ENCODE measurements at places on chromosomes 16 and 17.

- no peak for DNase-seq
These were observed 45.7 kb downstream of the FZD2 start for GRCh38 chr17:44602970-44603369.

DNA sequence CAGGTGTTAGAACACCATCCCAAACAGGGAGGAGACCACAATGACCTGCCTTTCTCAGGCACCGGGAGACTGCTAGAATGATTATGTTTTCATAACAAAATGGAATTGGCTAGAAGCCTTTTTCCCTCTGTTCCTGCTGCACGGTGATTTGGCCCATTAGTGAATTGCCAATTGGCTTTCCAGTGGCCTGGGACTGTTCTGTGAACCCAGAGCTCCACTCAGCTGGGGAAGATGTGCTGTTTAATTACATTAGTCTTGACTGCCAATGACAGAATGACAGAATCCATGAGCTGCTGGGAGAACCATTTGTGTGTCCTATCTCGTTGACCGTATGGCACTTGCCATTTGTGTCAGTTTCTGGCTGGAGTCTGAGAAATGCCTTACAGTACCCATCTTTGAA is 242.9 kb downstream of the CDH11 start:
- DNase-seq, result no peak

GRCh38 chr17:18257268-18257981 is 1.1 kb downstream of the FLII start:
- DNase-seq, result peak; percentile 18

DNA sequence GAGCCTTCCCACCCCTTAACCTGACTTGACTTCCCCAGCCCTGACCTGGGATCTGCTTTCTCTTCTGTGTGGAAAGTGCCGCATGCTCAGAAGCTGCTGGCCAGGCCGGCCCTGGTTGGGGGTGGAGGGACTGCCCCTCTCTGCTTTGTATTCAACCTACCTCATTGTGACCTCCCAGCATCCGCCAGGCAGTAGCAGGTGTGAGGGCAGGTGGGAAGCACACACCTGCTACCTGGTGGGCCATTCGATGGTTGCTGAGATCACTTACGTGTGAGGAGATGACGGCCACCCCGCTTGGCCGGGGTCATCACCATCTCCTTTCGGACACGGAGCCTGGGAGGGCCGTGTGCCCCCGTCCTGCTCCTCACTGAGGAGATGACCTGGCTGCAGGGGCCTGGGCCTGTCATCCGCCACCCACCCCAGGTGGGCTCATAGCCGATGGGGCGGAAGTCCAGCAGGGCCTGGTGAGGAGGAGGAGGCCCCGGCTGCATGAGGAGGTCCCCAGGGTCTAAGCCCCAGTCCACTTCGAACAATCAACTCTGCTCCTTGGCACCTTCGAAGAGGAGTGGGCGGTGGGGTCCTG is 7.1 kb downstream of the CPNE7 start:
- DNase-seq, result no peak

DNA sequence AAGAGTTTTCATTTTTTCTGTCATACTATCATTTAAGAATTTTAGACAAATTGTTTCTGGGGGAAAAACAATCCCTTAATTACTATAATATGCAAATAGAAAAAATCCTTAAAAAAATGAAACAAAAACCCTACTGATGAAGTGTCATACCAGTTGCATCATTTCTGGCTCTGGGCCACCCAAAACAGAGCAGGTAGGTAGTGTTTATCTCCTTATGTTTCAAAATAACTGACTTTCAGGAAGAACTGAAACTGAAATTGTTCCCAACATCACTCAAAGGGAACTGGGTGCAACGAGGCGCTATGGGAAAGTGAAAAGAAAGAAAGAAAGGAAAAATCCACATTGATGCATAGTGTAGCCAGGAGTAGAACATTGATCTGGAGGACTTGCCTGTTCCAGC is 653.1 kb upstream of the SOX9 start:
- no peak for DNase-seq

- peak; percentile 91 for DNase-seq
These were observed 945 bp downstream of the SGSH start for GRCh38 chr17:80219013-80219762.

DNA sequence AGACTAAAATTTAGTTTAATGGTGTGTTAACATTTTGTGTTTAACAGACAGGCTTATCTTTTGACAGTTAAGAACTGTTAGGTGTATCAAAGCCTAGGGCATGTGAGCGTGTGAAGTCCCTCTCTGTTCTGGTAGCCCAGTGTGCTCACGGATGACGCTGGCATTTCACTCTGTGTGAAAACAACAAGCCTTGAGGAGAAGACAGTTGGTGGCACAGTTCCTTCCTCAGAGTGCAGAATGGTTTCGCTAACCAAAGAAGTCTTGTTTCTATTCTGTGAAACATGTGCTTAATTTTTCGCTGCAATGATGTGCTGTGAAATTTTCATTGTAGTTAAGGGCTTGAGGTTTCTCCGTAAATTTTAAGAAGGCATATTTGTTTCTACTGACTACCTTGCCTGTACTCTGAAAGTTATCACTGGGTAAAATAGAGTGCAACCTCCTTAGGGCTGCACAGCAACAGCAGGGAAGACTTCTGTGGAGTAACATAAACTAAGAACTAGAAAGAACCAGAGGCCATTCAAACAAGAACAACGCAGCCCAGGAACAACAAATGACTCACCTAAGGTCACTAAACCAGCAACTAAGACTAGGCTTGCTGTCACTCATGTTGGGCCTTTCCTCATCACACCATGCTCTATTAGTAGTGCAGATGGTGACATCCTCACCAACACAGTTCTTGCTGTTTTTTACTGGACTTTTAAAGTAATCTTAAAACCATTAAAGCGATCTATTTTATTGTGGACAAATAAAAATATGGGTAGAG is 33.4 kb downstream of the BRD7 start:
- peak; percentile 40 for DNase-seq

- DNase-seq, result peak; percentile 78
These were observed 718 bp downstream of the ATP2A3 start for GRCh38 chr17:3963237-3964201.

DNA sequence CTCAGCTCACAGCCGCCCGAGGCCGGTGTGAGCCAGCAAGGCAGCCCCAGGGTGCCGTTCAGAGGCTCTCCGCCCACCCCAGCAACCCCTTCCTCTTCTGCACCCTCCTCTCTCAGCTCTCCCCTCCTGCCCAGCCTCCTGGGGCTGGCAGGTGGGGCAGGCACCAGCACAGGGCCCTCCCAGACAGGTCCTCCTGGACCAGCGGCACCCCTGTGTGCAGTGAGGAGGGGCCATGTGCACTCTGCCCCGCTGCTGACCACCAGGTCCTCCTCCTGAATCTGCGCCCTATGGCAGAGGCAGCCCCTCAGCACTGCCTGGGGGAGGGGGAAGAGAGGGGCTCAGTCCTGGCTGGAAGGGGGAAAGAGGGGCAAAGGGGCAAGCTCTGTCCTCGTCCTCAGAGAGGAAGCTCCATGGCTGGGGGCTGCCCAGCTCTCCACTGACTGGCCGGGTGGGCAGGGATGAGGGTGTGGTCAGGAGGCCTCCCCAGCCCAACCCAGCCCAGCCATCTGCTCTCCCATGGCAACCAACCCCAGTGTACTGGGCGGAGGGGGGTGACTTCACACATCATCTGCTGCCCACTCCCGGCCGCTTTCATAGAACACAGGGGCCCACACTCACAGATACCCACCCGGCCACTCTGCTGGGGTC is 5.4 kb upstream of the BCAR1 start:
- DNase-seq, result no peak

GRCh38 chr17:75086496-75087181 is 1.1 kb upstream of the SLC16A5 start:
- DNase-seq, result no peak

DNA sequence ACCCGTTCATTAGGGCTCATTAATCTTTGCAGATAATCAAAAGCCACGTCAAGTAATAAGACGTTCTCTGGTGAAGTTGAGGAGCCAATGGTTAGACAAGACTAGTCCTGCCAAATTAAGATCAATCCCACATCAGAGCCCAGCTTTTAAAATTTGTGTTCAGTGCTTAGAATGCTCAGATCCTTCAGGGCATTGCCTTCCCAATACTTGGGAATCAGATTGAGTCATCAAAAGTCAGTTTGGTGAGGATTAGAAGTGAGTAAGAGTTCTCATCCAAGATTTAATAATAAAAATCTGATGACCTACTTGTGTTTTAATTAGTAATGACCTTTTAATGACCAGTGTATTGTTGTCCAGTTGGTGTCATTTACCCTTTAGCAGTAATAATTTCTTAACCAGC is 19.8 kb downstream of the MAP2K4 start:
- no peak for DNase-seq

DNA sequence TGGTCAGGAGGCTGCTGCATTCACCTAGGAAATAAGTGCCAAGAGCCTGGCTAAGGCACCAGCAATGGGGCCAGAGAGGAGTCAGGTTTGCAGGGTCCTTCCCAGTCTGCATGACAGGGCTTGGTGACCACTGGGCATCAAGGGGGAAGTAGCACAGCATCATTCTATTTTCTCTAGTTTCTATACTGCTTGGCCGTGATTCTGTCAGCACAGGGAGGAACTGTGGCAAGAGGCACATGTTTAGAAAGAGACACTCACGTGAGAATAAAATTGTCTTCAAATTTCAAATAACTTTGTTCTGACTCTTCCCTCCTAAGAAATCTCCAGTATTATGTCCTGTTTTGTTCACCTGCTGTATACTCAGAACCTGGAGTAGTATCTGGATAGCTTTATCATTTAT is 37.8 kb downstream of the ERN1 start:
- DNase-seq, result no peak

GRCh38 chr17:20092261-20092867 is 83.2 kb downstream of the SPECC1 start:
- no peak for DNase-seq

DNA sequence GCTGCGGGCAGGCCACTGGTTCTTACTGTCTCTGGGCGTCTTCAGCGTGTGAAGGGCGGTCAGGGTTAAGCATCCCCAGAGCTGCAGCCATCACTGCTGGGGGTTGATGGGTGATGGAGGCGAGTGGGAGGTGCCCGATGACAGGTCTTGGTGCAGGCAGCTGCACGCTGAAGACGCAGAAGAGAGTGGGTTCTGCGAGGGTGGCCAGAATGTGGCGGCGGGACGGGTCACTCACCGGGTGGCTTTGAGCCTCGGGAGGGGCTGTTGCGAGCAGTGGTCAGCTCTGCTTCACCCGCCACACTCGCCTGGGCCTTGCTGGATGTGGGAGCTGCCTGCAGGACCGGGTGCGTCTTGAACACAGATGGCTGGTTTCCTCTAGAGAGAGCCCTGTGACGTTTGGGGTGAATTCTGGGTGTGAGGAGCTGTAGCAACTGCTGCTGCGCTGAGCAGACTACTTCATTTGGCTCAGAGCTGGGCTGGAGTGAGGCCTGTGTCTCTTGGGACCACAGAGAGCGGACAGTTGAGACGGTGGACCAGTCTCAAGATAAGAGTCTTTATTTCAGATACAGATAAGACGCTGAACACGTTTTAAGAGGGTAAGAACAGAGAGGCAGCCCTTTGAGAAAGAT is 44.6 kb upstream of the ZNF750 start:
- no peak for DNase-seq

DNA sequence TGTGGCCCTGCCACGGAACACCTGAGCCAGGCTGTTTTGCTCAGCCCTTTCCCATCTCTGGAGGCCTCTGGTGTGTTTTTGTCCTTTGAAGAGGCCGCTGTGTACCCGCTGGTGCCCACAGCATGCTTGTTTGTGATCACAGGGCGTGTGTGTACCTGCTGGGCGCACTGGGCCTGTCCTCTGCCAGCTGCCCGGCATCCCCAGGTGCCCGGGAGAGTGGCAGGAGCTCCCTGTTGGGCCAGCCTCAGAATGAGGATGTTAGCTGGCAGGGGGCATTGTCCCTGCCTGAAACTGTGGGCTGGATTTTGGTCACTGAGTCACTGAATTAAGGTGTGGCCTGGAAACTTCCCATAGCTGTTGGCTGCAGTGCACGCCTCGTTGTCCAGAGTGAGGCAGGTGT is 31.1 kb downstream of the BAIAP2 start:
- no peak for DNase-seq

DNA sequence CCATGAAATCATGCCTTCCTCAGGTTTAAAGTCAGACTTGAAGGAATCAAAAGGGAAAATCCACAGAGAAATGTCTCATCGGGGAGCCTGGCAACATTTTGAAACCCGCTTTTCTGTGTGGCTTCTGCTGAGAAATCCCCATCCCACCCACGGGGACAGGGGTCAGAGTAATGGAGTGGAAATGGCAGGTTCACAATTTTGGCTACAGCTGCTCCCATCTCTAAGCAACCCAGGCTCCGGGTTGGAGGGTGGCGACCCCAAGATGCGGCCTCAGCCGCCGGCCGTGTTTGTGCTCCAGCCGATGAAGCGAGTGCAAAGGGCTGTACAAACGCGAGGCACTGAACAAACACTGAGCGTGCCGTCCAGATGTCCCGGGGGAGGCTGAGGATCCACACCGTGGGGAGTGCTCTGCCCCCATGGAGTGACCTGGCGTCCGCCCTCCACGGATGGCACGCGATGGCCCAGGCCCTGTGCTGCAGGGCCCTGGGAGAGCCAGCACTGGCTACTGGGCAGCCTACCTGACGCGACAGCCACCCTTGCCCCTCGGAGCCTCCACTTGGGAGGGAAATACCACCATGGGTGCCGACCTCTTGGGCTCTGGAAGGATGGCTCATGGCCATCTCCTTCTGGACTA is 22.2 kb downstream of the SLC43A2 start:
- no peak for DNase-seq

- DNase-seq, result no peak
These were observed 2.8 kb downstream of the CEP20 start for GRCh38 chr16:15885560-15886001.

DNA sequence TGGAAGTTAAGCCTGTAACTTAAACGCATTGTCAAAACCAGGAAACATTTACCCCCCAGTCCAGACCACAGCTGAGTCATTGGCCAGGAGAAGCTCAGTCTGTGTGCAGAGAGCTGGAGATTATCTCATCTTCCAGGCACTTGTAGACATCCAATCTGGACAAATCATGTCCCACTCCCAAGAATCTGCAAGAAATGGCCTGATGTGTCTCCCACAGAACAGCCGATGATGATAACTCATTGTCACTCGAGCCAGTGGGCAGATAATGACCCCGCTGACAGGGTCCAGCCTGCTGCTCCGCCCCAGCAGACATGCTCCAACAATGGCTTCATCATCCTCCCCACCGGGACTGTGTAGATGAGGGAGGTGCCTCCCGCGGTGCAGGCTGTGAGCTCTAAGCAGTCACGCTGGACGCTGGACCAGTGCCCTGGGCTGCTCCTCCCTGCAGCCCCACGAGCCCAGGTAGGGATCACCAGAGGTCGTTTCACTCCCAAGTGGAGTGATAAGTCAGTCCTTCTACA is 322.5 kb downstream of the C16orf95 start:
- DNase-seq, result no peak

- DNase-seq, result no peak
These were observed 20.3 kb downstream of the RAB11FIP4 start for GRCh38 chr17:31411707-31412285.

GRCh38 chr16:261031-261691 is 14.6 kb downstream of the RGS11 start:
- DNase-seq, result no peak

- peak; percentile 83 for DNase-seq
These were observed 41.5 kb downstream of the LDHD start for GRCh38 chr16:75074920-75075687.

GRCh38 chr16:51951668-51952298 is 595.2 kb downstream of the TOX3 start:
- DNase-seq, result no peak

GRCh38 chr17:79627766-79628690 is 17.2 kb upstream of the RBFOX3 start:
- DNase-seq, result no peak
